ENCODE measurements at places on chromosomes 13 and 19.

GRCh38 chr19:7257148-7258040 is 36.8 kb downstream of the INSR start:
- DNase-seq, result no peak

DNA sequence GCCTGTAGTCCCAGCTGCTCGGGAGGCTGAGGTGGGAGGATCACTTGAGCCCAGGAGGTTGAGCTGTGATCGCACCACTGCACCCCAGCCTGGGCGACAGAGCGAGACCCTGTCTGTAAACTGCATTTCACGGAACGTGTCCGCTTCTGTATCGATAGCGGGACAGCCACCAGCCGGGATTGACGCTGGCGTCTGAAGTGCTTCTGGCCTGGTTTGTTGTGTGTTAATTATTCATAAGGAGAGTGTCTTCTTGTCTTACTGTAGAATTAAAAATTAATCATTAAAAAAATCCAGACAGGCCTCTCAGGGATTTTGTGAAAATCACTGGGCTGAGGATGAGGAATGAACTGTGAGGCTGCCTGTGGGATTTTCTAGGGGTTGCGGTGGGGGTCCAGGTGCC is 16.2 kb upstream of the MISP start:
- no peak for DNase-seq

DNA sequence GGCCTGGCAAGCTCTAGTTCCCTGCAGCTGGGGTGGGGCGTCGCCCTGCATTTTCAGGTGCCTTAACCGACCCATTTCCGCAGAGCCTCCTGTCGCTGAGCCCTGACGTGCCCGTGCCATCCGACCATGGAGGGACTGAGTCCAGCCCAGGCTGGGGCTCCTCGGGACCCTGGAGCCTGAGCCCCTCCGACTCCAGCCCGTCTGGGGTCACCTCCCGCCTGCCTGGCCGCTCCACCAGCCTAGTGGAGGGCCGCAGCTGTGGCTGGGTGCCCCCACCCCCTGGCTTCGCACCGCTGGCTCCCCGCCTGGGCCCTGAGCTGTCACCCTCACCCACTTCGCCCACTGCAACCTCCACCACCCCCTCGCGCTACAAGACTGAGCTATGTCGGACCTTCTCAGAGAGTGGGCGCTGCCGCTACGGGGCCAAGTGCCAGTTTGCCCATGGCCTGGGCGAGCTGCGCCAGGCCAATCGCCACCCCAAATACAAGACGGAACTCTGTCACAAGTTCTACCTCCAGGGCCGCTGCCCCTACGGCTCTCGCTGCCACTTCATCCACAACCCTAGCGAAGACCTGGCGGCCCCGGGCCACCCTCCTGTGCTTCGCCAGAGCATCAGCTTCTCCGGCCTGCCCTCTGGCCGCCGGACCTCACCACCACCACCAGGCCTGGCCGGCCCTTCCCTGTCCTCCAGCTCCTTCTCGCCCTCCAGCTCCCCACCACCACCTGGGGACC is 1.2 kb downstream of the ZFP36 start:
- DNase-seq, result peak; percentile 80

- DNase-seq, result no peak
Measured at GRCh38 chr13:31639443-31640163, 99.7 kb upstream of the RXFP2 start.

GRCh38 chr19:16206637-16207036 is 8.9 kb downstream of the AP1M1 start:
- DNase-seq, result no peak

GRCh38 chr13:62643799-62644524 is 1228.3 kb upstream of the PCDH20 start:
- no peak for DNase-seq

- DNase-seq, result no peak
Measured at GRCh38 chr13:22940736-22941135, 240.0 kb upstream of the SGCG start.

DNA sequence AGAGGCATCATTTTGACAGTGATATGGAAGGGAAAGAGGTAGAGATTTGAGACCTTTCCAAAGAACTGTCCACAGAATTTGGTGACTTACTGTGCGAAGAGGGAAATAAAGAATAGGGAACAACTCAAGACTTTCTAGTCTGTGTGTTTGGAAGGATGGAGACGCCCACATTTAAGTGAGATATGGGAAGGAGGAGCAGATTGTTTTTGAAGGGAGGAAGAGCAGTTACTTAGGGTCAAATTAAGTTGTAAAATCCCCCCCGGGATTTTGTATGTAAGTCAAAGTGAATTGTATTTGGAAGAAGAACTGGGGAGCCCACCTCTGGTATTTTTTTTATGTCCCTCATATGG is 1.2 kb downstream of the USPL1 start:
- DNase-seq, result no peak

GRCh38 chr13:32246468-32246867 is 68.7 kb downstream of the ZAR1L start:
- peak; percentile 34 for DNase-seq

DNA sequence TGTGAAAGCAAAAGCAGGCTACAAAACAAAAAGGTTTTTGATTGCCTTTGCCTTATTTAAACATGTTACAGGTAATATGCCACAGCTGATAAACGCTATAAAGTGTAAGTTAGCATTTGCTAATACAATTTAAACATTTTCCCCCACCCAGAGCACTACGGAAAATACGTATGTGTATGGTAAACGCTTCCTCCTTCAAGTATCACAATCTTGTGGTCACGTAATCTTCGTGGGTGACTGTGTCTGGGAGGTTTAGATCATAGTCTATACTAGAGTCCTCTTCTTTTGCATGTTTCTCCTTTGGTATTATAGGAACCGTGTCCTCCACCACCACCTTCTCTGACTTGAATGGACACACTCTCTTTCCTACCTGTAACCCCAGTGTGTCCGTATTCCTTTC is 38.1 kb upstream of the POSTN start:
- DNase-seq, result no peak

GRCh38 chr13:75825594-75825993 is 189.5 kb downstream of the LMO7 start:
- DNase-seq, result no peak

- DNase-seq, result peak; percentile 92
Measured at GRCh38 chr19:3275583-3276340, 51.3 kb downstream of the CELF5 start.

- no peak for DNase-seq
Measured at GRCh38 chr13:43223216-43223615, 199.8 kb downstream of the DNAJC15 start.

DNA sequence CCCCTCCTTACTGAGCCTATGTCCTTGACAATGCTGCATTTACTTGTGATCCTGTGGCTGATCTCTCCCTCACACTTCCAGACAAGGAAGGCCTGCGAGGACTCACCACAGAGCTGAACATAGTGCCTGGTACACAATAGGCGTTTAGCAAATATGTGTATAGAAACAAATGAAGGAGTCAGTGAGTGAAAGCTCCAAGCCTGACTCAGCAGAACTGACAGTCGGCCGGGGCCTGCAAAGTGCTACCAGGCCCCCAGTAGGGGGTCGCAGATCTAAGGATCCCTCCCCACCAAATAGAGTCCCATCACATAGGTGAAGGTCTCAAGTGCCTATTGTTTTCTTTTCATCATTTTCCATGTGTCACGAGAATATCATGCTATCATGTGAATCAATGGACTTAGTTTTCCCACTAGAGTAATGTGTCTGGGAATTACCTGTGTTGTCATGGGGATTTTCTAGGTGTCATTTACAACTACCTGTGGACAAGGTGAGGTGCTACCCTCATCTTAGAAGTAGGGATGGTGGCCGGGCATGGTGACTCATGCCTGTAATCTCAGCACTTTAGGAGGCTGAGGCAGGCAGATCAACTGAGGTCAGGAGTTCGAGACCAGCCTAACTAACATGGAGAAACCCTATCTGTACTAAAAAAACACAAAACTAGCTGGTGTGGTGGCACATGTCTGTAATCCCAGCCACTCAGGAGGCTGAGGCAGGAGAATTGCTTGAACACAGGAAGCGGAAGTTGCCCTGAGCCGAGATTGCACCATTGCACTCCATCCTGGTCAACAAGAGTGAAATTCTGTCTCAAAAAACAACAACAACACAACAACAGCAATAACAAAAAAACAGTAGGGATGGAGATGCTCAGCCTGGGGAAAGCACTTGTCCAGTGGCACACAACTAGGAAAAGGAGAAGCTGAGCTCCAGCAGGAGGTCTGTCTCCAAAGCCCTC is 50.3 kb upstream of the CYP2A7 start:
- DNase-seq, result no peak

GRCh38 chr13:111368091-111368490 is 47.6 kb downstream of the TEX29 start:
- no peak for DNase-seq

Data from T-cell (primary cell).